ENCODE measurements at places on chromosomes 3 and 15.
A peak's percentile ranks its signal among the peaks of the same experiment; 100 is the strongest.

DNA sequence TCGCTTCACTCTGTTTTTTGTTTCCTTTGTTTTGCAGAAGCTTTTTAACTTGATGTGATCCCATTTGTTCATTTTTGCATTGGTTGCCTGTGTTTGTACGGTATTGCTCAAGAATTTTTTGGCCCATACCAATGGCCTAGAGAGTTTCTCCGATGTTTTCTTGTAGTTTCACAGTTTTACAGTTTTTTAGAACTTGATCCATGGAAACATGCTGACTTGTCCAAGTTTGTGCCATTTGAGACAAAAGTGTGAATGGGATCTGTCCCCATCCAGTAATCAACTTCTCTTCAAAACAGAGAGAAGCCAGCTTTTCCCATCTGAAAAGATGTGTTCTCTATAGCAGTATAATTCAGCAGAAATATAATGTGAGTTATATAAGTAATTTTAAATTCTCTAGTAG is 266.5 kb upstream of the LRTM1 start:
- DNase-seq = no peak

DNA sequence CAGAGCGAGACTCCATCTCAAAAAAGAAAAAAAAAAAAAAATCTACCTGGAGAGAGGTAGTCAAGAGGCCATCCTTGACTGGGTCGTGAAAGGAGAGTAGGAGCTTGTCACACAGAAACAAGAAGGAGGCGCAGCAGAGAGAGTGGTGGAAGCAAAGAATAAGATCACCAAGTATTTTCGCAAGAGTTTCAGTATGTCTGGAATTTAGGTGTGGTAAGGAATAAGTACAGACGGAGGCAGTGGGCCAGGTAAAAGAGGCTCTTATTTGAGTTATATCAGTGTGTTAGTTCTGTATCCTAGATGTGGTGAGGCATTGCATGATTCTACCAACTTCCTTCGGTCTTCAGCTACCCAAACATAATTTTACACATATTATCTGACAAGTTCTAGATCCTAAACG is 14.6 kb upstream of the ATP10A start:
- no peak for DNase-seq

- DNase-seq = no peak
Measured at GRCh38 chr15:62277816-62278394, 112.8 kb upstream of the C2CD4B start.

GRCh38 chr3:30720586-30721313 is 114.3 kb downstream of the TGFBR2 start:
- DNase-seq = no peak

GRCh38 chr15:93136606-93137005 is 47.6 kb upstream of the RGMA start:
- DNase-seq = peak; percentile 18

GRCh38 chr3:100869787-100870186 is 123.4 kb downstream of the ABI3BP start:
- DNase-seq = no peak

GRCh38 chr3:138432576-138433240 is 1.7 kb upstream of the ESYT3 start:
- DNase-seq = no peak
